ENCODE measurements at places on chromosomes 7 and 10.

DNA sequence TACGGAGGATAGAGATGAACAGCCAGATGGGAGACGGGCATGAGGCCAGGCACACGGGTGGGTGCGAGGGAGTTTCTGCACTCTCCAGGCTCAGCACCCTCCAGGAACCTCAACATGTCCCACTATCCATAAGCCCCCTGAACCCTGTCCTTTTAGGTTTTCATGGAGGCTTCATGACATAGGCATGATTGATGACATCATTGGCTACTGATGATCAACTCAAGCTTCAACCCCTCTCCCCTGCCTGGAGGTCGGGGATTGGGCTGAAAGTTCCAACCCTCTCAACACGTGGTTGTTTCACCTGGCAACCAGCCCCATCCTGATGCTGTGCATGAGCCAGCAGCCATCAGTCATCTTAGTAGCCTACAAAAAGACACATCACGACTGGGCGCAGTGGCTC, 360.7 kb upstream of the AUTS2 start:
- no peak for DNase-seq

DNA sequence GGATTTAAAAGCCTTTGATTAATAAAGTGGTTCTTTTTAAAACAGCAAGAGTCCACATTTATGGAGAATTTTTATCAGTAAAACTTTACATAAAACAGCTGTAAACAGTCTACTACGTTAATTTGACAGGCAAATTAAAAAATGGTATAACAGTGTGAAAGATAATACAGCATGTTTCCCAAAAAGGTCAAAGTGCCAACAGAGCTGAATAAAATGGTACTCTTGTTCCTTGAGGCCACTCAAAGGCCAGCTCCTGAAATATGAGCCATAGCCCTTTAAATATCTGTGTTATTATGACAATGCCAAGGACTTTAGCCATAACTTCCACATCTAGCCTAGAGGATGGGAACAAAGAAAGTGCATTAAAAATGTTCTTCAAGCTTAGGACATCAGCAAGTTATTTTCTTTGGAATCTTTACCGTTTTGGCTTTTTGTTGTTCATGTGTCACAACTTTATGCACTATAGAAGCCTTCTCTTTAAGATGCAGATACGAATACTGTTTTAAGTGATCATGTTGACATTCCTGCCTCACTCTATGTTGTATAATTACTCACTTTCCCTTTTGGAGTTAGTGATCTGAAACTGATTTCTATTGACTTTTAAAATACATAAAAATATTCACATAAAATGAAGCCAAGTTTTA, 165.6 kb downstream of the RNLS start:
- no peak for DNase-seq

GRCh38 chr7:152882576-152883310, 123.2 kb downstream of the ACTR3B start:
- DNase-seq, result no peak

GRCh38 chr7:129780974-129781927, 169.7 kb downstream of the NRF1 start:
- DNase-seq, result no peak

GRCh38 chr10:72322030-72322279, 32.8 kb downstream of the DNAJB12 start:
- no peak for DNase-seq

DNA sequence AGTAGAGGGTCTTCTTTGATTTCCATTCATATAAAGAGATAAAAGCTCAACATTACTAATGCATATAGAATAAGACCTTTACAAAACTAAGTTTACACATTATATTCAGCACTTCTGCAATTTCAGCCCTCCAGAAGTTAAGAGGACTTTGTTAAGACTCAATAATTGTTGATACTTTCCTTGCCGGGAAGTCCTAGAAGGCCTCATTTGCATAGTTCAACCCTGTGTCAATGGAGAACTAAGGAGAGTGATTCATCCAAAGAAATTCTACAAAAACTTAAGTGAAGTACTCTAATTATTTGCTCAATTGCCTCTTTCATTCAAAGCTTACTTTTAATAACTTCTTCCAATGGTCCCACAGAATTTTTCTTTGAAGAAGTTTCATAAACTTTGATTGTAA, 1060.3 kb upstream of the CELF2 start:
- DNase-seq, result peak; percentile 77

DNA sequence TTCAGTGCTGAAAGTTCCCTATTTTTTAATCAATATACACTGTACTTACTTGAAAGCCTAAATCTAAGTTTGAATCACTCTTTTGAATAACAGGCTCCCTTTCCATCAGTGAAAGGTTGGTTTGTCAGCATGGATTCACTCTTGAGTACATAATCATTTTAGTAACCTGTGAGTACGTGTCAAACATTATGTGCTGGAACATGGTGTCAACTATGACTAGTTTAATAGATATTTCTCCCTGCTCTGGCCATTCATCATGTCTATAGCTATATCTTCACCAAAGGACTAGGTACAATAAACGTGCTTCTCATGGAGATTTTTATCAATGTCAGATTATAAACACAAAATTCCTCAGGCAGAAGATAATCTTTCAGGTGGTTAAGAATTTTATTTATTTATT, 61.7 kb upstream of the MDFIC start:
- DNase-seq, result no peak

- DNase-seq, result peak; percentile 88
Measured at GRCh38 chr7:117019786-117020590, 66.7 kb downstream of the ST7 start.

Measured in EH (cell line).